ENCODE measurements at places on chromosomes 4 and X.

GRCh38 chrX:115583496-115584004, 22.6 kb downstream of the PLS3 start:
- DNase-seq = no peak

DNA sequence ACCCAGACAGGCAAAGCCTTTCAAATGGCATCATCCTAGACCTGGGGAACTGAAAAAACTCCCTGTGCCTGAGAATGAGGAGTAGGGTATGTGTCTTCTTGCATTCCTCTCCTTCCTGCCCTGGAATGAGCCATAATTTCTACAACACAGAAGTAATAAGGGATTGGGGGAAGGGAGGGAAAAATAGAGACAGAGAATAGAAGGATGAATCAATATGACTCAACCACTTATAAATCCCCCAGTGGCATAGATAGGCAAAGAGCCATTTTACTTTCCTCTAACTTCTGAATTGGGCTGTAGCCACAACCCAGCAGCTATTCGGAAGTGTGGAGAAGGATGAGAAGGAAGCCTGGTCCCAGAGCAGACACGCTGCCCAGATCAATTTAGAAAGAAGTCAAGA, 99.9 kb downstream of the NHS start:
- DNase-seq = no peak

DNA sequence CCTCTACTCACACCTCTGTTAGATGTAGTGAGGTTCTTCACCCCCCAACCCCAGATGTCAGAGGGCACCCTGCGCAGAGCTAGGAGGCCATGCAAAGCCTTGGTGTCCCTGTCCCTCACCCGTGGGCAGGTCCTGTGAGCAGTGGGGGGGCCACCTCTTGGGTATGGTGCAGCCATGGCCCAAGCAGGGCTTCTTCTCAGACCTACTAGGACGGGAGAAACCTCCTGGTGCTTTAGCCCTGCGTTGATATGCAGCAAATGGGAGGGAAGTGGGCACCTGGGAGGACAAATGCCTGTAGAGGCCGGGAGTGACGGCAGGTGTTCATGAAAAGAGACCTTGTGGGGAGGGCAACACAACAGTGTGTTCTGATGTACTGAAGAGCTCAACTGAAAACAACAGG, 38.5 kb upstream of the MSANTD1 start:
- DNase-seq = no peak

DNA sequence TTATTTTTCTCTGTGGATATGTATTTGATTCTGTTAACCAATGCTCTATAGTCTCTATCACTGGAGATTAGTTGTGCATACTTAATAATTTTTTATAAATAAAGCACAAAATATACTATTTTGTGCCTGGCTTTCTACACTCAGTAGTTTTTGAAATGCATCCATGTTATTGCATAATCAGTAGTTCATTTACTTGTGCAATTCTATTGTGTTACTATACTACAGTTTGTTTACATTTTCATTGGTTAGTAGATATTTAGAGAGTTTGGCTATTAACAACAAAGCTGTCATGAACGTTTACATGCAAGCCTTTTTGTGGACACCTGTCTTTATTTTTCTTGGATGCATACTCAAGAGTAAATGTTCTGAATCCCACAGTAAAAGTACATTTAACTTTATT, 265.0 kb upstream of the FAT4 start:
- DNase-seq = no peak

- DNase-seq = no peak
Observed at GRCh38 chr4:153519687-153520086, 53.5 kb downstream of the TMEM131L start.

DNA sequence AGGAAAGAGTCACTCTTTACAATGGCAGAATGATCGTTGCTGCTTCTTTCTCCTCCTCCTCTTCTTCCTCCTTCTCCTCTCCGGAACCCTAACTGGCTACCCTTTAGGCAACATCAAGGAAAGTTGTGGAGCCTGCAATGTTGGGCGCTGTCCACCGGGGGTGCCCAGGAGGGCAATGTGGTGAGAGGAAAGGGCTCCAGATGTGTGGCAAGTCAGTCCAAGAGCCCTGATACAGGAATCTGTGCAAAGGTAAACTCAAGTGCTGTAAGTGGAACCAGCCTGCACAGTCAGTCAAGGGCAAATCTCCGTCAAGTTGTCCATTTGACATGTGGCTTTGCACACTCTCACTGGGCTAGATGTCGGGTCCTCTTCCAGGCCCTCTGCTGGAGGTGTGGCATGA, 2.8 kb downstream of the RTL5 start:
- no peak for DNase-seq

DNA sequence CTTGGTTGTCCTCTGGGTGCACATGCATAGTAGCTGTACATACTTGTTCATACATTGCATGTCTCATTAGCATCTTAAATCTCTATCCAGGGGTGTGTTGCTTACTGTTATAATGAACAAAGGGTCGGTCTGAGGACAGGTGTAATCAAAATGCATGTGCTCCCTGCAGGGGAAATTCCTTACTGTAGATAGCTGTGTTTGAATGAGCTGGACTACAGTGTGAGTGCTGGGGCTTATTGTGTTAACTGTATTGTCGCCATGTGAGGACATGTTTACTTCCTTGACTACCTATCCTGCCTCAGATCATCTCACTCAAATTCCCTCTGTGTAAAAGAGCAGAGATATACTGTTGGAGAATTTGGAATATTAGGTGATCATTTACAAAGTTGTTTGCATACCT, 98.7 kb downstream of the KLHL34 start:
- DNase-seq = no peak

DNA sequence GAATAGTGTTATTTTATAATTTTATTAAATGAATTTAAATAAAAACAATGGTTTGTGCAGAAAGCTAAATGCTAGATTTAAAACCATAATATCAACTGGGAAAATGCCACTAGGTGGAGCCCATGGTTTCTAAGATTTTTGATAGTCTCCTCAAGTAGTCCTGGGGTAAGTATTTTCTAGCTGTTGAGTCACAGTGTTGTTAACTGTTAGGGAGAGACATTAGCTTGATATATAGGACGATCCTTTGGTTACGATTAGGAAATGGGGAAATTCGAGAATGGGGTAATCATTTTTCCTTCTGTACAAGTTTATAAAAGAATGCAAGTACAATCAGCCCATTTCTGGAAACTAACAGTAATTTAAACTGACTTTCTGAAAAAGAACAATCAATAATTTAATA, 378.4 kb downstream of the ANKRD50 start:
- DNase-seq = peak; percentile 53

DNA sequence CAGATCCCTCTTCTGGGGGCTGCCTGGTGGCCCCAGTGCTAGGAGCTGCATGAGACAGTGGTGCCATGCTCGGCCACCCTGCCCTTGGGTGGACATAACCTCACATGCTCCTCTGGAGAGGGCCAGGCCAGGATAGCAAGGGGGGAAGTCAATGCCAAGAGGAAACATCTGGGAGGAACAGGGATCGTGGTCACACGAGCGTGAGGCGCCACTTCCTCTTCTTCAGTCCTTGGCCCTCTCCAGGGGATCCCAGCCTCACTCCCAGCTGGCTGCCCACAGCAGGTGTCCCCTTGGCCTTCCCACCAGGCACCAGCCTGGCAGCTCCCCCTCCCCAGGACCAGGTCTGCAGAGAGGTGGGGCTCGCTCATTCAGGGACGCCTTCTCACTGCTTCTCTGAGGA, 28.6 kb downstream of the TBC1D14 start:
- DNase-seq = no peak

DNA sequence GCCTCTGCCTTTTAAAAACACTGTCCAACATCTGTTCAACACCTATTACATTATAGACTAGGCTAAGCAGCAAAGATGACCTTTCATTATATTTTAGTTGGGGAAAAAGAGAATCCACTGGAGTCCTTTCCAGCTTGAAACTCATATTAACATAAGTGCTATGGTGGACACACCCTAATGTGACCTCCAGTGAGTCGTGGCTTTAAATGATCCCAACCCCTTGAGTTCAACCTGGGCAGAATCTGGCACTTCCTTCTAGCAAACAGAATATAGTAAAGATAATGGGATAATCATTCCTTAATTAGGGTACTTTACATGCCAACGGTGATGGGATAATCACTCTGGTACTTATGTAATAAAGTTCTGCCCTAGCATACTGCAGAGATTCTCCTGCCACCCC, 162.6 kb downstream of the MAB21L2 start:
- no peak for DNase-seq

DNA sequence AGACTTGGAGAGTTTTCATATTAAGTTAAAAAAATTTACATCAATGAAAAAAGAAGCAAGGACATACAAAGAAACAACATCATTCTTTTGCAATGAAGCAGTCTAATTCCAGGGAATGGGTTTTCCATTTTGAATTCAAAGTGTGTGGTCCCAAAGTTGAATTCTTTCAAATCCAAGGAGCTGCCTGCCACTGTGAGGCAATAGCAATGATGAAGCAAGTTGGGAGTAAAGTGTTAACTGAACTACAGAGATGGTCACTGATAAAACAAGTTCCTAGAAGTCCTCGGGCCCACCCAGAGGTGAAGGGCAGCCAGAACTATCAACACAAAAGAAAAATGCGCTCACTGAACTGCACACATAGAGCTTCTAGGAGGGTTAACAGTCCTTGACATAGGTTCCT, 115.9 kb downstream of the RAB28 start:
- no peak for DNase-seq

DNA sequence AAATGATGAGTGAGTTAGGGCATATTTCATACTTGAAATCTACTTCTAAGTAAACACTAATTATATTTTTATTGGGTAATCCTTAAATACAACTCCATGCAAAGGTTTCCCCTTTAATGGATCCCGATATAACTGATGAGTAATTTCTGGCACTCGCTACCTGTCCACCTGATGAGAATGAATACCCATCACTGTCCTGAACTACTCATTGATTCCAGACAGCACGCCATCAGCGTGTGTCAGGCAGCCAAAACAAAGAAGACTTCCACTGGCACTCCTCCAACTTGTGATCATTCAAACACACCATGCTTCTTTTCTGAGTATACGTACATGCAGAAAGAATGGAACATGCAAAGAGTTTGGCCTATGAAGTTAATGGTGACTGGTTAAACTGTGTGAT, 69.4 kb downstream of the HCCS start:
- DNase-seq = no peak

DNA sequence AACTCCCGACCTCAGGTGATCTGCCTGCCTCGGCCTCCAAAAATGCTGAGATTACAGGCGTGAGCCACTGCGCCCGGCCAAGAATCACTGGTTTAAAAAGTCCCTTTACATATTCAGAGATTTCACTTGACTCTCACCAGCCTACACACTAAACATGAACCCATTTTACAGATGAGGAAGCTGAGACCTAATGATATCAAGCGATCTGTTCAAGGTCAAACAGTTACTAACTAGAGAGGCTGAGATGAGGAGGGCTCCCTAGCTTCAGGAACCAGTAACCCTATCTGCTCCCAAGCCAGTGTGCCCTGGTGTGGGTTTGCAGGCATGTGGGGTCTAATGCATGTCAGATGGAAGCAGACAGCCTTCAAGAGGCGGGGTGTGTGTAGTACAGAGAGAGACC, 59.6 kb upstream of the AFAP1 start:
- no peak for DNase-seq

DNA sequence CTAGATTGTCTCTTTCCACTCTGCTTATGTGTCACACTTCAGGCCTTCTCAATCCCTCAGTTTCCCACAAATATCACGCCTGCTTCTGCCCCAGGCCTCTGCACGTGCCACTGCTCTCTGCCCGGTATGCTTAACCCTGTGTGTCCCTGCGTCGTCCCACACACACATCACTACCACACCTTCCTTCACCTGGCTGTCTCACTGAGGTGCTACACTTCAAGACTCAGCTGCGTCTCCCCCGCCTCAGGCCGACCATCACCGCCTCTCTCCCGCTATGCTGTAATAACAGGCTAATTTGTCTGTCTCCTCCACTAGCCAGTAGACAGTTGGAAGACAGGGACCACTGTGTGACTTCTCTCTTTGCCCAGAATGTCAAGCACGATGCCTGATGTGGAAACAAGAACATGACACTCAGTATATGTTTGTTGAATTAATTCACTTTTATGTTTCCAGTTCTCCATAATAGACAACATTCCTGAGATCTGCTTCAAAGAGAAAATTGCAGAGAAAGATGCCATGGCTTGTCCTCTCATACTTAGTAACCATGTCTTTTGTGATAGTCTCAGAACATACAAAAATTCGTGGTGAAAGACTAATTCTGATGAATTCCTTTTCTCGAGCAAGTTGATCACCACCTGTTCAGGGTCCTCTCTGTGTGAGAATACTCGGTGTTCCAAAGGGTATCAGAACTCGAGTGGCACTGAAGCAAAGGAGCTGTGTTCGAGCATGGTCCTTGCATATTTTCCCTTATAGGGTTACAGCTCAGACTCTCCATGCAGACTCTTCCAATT, 54.2 kb downstream of the AFAP1 start:
- DNase-seq = no peak

GRCh38 chrX:40151211-40152172, 53.7 kb upstream of the BCOR start:
- no peak for DNase-seq

- no peak for DNase-seq
Observed at GRCh38 chr4:114547340-114548134, 51.1 kb upstream of the UGT8 start.

DNA sequence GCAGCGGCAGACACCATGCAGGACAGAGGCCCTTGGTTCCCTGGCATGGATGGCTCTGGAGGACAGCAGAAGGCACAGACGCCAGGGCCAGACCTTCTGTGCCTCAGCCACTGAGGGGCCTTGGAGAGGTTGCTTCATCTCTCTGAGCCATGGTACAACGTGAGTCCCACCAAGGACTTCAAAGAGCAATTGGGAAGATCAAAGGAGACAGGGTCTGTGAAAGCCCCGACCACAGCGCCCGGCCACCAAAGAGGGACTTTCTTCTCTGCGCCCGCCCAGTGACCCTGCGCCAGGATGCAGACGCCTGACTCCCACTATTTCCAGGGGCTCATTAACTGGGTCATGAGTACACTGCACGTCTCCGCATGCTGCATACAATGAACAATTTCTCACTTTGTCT, 174.0 kb downstream of the AFAP1 start:
- no peak for DNase-seq

DNA sequence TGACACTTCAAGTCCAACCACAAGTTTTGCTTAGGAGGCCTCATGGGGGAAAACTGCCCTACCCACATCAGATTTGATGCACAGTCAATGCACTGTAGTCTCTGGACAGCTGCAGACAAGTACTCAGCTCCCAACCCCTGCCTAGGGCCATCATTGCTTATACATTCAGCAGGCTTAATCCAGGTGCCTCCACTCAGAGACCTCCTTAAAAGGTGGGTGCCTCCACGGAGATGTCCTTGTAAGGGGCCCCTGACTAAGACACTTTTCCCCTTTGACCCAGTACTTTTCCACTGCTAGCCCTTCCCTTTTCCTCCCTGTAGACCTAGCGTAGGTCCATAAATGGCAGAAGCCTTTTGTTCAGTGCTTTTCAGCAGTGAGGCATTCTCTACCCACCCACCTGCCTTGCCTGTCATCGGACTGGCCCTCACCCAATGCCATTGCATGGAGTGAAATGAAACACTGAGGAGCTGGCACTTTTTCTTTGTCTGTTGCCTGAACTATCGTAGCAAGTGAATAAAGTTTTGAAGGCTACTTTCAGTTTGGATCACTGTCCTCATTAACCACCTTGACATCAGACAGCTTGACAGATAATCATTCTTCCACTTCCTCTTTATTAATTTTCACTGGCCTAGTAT, 23.8 kb upstream of the PLK4 start:
- no peak for DNase-seq

- DNase-seq = no peak
Observed at GRCh38 chr4:25884031-25884782, 21.4 kb upstream of the SEL1L3 start.

All from brain pericyte (primary cell).